Activated naive CD8-positive, alpha-beta T cell treated with anti-CD3 and anti-CD28 coated beads, Interleukin-2, amount 50 U/mL, for 16 hours (primary cell): ENCODE measurements at places on chromosomes 4 and X.

DNA sequence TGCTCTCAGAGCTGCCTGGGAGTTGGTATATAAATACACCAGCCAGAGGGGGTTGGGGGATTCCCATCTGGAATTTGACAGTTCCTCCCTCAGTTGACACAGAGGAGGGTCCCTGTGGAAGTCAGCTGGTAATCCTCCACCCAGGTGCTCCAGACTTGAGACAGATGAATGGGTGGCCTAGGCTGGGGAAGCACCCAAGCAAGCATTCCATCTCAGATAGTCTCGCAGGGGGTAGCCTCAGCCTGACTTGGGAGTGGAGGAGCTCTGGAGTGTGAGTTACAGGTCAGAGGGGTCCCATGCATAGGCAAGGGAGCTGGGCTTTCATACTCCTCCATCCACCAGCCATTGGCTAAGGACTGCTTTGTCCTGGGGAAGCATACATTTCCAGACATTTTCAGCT, 229.3 kb upstream of the BCOR start:
- no peak for DNase-seq

DNA sequence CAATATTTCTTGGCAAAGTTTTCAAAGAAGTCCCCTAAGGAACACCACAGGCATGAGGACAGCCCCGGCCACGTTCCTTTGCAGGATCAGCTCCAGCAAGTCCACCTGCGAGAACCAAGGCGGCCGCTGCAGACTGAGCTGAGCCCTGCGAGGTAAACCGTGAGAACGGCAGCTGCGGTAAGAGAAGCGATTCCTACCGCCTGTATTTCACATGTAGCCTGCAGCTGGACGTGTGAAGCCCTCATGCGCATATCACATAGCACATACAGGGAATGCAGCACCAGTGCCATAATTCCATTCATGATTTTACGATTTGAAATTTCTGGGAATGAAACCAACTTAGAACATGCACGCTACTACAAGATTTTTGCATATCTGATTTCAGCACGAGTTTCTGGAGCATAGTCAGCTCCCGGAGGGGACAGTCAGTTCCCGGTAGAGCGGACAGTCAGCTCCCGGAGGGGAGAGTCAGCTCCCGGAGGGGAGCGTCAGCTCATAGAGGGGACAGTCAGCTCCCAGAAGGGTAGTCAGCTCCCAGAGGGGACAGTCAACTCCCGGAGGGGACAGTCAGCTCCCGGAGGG, 41.7 kb downstream of the FGFRL1 start:
- no peak for DNase-seq

DNA sequence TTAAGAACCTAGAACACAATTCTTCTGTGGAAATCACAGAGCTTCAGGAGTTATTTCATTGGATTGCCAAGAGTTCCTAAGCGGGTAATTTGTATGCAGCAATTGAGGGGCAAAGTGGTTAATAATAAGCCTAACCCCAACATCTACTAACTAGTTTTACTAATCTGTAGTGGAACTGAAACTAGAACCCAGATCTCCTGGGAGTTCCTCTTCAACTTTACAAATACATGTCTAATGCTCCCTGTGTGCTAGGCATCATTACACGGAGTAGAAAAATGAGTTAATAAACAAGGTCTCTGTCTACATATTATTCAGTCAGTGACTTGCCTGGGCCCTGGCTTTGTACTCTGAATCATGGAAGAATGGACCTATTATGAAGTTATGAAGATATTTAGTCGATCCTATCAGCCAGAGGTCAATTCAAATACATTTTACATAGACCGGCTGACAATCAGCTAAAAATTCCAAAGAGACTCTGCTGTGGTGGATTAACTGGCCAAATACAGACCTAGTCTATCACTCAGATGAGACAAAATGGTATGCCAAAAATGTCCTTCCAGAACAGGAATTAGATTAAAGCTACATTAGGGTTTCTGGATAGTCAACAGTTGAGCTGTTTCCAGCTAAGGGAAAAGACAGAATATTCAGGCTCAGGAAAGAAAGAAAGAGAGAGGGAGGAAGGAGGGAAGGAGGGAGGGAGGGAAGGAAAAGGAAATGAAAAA, 326.0 kb downstream of the FBXW7 start:
- no peak for DNase-seq

DNA sequence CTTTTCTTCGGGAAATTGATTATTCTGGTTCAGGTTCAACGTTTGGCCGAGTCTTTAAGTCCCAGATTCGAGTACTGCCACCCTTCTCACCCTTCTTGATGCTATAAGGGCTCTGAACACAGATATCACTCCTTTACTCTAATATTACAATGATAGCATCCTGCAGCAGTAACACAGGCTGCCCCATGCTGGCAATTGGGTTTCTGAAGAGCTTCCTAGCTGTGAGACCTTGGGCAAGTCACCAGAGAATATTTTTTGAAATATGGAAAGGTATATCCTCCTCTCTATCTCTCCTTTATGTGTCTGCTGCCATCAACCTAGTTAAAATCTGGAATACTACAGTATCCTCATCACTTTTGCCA, 297 bp upstream of the MTMR8 start:
- DNase-seq, result no peak

DNA sequence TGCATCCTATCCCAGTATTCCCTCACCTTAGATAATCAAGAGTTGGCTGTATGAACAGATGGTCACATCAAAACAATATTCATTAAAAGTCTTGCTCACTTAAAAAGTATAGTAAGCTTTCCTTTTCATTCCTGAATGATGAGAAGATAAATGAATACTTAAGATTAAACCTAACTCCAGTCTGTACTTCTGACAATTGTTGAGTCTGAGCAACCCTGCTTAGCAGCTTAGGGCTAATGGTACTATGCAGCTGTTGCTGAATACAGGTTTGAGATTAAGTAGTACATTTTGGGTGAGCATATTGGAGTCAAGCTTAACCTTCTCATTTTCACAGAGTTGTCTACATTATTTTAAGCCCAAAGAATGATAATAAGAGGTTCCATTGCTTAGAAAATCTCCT, 121.7 kb upstream of the ETNPPL start:
- DNase-seq, result no peak

- DNase-seq, result no peak
These were observed 179.4 kb upstream of the CASK start for GRCh38 chrX:42102586-42103282.

DNA sequence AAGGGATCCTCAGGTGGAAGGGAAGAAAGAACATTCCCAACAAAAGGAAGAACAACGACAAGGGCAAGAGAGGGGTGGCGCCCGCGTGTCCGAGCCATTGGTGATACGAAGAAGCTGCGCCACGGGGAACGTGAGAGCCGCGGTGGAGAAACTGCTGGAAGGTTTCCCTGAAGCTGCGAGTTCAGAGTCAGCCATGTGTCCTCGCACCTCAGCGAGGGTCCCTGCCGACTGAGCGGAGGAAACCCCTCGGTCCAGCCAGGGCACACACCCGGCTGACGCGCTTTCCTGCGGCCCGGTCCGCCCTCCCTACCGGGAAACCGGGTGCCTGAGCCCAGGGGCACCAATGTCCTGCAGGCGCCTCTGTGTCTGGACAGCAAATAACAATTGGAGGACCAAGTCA, 18.0 kb downstream of the IRF2 start:
- DNase-seq, result no peak

GRCh38 chr4:83362492-83363329, 28.1 kb upstream of the HPSE start:
- DNase-seq, result no peak
